ENCODE measurements at places on chromosomes 2 and 18.

DNA sequence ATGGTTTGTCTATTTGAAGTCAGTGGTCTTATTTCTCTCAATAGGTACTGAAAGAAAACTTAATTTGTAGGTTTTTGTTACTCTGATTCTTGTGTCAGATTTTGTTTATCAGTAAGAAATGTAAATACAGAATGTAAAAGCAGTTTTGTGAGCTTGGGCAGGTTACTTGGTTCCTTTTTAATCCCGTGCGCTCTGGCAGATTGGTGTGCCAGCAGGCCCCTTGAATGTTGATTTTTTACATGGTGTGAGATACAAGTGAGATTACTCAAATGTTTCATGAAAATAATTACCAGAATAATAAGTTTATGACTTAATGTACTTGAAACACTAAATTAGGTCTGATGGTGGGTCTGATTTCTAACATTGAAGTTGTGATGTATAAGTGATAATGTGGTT, 13.4 kb downstream of the HNRNPA3 start:
- DNase-seq, result no peak

- DNase-seq, result no peak
These were observed 75.8 kb downstream of the SPHKAP start for GRCh38 chr2:228105526-228106250.

DNA sequence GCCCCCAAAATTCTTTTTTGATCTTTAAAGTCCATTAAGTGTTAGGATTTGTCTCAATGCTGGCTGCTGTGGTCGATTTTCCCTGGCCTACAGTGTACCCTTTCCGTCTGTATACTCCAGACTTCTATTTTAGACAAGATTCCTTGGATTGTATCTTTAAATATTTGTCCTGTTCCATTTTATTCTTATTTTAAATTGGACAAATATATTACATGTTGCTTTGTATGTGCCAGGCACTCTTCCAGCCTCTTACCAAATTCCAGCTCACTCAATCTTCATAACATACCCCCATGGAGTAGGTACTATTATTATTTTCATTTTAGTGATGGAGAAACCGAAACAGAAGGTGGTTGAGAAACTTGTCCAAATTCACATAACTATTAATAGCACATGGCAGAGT, 58.1 kb downstream of the VWA3B start:
- no peak for DNase-seq

DNA sequence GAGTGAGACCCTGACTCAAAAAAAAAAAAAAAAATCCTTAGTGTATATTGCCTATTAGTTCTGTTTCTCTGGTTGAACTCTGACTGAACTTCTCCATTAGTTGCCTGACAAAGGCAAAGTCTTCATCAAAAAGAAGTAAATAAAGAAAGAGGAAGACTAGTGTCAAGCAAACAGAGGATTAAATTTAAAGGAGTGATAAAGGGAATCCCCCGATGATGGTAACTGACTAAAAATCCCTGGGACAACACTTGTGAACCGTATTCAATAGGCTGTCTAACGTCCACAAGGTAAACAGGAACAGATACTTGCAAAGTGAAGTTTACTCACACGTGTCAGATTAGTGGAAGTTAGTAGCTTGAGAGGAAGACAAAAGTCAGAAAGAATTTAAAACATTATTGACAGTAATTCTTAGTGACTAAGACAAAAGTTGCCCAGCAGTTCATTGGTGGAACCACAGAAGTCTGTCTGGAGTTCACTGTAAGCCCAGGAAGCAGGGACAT, 26.2 kb upstream of the SPOPL start:
- no peak for DNase-seq

- no peak for DNase-seq
These were observed 107.3 kb upstream of the EFEMP1 start for GRCh38 chr2:56030901-56031300.

GRCh38 chr2:127324635-127325034, 30.7 kb upstream of the ERCC3 start:
- DNase-seq, result no peak

Measured in activated effector memory CD4-positive, alpha-beta T cell treated with anti-CD3 and anti-CD28 coated beads, Interleukin-2, amount 50 U/mL, for 16 hours (primary cell).